Activated T-helper 1 cell treated with anti-CD3 and anti-CD28 coated beads, Interleukin-2, amount 50 U/mL, for 16 hours (primary cell): ENCODE measurements at places on chromosomes 12 and 14.

DNA sequence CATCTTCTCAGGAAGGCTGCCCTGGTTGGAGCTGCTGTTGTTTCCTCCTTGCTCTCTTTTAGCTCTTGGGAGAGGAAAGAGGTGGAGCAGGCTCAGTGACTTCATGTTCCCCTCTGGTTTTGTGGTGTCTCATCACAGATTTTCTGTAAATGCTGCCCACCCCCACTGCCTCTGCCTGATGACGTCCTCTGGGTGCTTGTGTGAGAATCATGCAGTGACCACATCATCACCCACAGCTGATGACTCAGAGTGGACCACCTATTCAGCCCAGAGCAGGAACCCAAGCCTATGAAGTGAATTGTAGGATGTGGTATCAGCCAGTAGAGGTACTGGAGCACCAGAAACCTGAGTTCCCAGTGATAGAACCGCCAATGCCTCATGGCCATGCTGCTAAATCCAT, at the start of gene GZMB:
GZMB (minus strand) TSS at position 33 of the 400 bp plus-strand sequence; CDS start at position 3, 30 bp downstream.
- DNase-seq: no peak

DNA sequence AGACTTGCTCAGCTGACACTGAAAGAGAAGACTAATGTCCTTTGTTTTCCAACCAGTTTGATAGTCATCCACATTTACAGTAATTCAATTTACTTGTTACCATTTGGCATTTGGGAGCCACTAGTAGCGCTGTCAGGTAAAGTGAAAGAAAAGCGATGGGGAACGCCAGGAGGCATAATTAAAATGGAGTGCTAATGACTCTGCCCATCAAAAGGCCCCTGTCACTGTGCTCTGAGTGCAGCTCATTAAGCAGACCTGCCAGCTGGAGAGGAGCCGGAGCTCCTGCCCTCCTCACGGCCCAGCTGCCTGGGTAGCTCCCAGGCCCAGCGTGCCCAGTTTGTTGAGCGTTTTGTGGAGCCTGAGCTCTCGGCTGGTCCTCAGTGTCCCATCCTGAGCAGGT, 463.6 kb upstream of the CCDC196 start:
- no peak for DNase-seq

- DNase-seq: no peak
These were observed 130.8 kb upstream of the EGLN3 start for GRCh38 chr14:34081576-34082136.

- DNase-seq: no peak
These were observed 15.7 kb upstream of the SLC10A1 start for GRCh38 chr14:69812711-69813110.

- no peak for DNase-seq
These were observed 173.0 kb downstream of the KIF26A start for GRCh38 chr14:104311358-104311757.

- no peak for DNase-seq
These were observed 423.5 kb upstream of the SOX5 start for GRCh38 chr12:24373004-24373403.

DNA sequence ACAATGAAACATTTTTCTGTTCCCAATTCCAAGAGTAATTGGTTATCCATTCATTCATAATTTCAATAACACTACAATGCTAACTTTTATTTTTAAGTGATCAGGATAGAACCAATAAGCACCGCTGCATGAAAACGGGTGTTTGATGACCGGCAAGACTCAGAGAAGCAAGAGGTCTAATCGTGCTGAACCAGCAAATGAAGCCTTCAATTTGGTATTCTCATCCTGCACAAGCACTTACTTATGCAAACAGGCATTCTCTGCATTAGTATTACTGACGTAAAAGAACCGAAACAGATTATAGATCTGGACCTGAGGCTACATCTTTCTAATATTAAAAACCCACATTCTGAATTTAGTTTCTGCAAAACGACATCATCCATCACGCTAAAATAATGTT, 67.7 kb downstream of the RBM19 start:
- no peak for DNase-seq

GRCh38 chr12:27805238-27805637, 25.2 kb upstream of the MANSC4 start:
- no peak for DNase-seq

DNA sequence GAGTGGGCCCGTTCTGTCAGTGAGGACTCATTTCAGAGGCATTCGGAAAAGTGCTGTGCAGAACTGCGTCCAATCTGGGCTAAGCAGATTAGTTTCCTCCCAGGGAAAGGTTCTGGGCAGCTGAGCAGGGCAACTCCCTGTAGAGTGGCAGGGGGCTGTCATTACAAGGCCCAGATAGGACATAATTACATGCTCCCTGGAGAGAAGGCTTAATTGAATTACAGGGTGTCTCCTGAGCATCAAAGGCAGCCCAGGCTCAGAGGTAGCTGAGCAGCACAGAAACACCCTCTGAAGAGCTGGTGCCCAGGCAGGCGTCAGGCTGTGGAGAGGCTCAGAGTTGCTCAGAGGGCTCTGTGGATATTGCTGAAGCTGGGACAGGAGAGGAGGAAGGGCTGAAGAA, 36.0 kb downstream of the SLC8A3 start:
- DNase-seq: no peak

GRCh38 chr12:114306646-114307045, 99.3 kb downstream of the TBX5 start:
- DNase-seq: no peak

DNA sequence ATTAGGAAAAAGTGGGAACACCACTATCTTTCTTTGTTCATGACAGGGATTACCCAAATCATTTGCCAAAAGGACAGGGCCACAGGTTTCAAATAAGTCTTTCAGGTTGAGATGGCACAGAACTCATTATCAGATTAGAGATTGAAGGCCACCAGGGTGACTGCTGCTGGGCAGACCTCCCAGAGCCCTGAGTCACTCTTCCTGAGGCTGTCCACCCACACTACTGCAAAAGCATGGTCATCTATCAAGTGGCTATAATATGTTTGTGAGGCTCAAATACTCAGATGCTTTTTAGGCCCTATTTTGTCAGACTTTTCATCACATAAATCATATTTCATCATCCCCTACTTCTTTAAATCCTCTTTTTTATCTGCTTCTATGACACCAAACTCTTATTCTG, 155.3 kb upstream of the CCDC196 start:
- no peak for DNase-seq

- DNase-seq: no peak
These were observed at the start of gene GLI1 for GRCh38 chr12:57459750-57460467. Gene GLI1 (plus strand): TSS chr12:57459785. CDS start chr12:57463692, 3,907 bp downstream.

GRCh38 chr14:32470161-32470715, 141.1 kb downstream of the AKAP6 start:
- no peak for DNase-seq

GRCh38 chr12:107320033-107320928, 226.9 kb upstream of the CRY1 start:
- DNase-seq: peak; percentile 69

- DNase-seq: no peak
These were observed 2.2 kb upstream of the PTGDR start for GRCh38 chr14:52265253-52265652.

- no peak for DNase-seq
These were observed 579.1 kb downstream of the PRKD1 start for GRCh38 chr14:29348504-29348903.

DNA sequence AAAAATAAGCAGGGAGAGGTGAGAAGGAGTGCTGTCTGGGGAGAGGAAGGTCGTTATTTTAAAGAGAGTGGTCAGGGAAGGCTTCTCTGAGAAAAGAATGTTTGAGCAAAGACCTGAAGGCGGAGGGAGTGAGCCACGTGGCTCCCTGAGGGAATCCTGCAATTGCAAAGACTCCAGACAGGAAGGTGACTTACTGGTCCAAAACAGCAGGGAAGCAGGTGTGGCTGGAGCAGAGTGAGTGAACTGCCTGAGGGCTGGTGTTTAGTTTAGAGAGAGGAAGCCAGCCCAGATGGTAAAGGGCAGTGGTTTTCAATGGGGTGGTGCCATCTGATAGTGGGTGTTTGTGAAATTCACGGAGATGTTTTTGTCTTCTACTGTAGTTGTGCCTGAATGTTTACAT, 58.8 kb upstream of the LTA4H start:
- DNase-seq: no peak

DNA sequence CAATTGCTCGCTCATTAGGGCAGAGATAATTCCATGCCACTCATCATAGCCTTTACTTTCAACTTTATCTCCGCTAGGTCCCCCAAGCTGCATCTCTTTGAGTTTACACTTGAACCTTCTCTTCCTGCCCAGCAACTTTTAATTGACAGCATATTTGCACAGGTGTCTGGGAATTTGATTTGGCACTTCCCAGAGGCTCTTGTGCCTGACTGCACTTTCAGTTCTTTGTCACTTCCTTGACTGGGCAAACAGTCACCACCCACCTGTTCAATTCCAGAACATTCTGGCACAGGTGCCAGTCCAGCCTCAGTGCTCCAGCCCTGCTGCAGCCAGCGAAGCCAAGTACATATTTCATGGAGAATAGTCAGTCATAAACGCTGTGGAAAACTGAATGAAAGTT, 110.1 kb upstream of the LRIG3 start:
- no peak for DNase-seq

DNA sequence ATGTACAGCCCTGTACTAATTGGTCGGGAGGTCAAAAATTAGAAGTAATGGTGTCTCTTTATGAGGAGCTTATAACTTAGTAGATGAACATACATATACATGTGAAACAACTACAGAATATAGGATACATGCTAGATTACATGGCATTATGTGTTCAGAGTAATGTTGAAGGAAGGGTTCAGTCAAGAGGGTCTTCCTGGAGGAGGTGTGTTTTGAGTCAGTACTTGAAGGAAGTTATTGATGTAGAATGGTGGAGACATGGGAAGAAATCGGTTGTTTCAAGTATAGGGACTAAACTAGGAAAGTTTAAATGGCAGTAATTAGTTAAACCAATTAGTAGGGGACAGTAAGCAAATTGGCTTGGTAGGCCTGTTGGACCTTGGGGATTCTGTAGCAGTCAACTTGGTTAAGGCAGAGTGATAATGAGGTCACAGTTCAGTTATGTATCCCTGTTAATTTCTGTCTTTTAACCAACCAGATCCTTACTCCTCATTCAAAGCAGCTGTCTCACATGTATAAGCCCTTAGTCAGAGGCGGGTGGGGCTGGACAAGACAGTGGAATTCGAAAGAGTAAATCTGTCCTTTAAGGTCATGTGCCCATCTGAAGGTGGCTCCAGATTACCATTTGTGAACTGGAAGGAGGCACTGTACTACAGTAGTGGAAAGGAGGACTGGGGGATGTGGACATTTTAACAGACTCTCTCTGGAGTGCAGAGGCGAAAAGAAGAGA, 3.5 kb upstream of the ANKRD52 start:
- DNase-seq: no peak

DNA sequence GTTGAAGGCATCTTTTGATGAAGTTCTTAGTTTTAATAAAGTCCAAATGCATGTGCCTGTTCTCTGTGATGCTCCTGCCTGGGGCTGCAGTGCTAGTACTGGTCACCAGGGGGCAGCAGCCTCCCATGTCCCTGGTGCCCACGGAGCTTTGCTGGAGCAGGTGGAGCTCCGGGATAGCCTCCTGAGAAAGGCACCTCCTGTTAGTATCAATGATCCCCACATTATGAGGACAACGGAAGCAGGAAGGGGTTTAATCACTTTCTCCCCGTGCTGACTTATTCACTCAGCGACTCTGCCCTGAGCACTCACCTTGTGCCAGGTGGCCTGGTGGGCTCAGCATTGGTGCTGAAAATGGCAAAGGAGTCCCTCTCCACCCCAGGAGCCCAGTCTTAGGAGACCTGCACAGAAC, 123.0 kb upstream of the PZP start:
- peak; percentile 41 for DNase-seq

- peak; percentile 21 for DNase-seq
These were observed 202.8 kb downstream of the TTC8 start for GRCh38 chr14:89027097-89027740.

DNA sequence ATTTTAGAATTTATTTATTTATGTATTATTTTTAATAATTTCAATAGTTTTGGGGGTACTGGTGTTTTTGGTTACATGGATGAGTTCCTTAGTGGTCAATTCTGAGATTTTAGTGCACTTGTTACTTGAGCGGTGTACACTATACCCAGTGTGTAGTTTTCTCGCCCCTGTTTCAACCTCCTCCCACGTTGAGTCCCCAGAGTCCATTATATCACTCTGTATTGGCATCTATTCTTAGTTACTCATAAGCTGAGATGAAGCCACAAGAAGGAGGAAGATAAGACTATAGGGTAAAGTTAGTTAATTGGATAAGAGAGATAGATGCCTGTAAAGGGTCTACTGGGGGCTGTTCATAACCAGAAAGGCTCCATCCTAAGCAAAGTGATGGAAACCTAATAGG, 4.0 kb downstream of the C1S start:
- DNase-seq: no peak

DNA sequence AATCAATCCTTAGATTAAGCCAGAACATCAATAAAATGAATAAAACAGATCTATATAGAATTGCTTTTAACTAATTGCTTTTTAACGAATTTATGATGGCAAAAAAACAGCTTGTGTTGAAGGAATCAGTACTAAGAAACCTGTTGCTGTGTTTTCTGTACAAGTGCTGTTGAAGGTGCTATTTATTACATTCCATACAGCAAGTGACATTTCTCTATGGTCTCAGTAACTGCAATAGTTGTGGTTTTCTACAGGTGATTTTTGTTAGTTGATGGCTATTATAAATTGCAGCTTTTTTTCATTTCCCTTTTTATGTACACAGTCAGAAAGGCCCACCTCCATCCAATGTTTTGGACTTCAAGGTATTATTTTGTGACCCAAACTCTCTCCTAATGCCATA, 56.6 kb downstream of the SLC2A13 start:
- no peak for DNase-seq

DNA sequence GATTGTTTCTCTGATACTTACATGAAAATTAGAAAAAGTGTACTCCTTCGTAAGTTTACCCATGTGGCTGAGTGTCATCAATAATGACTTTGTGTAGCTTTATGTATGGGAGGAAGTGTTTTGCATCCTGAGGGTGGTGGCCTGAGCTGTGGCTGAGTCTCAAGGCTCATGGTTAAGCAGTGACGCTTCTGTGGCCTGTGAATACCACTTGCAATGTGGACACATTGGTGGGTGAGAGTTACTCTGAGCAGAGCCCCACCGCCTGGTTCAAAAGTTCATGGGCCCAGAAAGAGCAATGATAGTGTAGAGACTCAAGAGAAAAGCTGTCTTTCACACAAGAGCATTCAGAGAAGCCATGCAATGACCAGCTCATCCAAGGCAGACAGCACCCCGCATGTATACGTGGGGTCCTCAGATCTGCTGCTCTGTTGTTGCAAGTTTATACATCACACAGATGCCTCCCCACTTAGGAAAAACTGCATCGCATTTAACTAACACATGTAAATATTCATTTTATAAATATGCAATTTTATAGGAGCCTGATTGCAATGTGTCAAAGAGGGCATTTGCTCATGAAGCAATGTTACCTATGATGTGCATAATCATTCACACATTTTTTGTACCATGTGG, 55.1 kb upstream of the FRMD6 start:
- no peak for DNase-seq

DNA sequence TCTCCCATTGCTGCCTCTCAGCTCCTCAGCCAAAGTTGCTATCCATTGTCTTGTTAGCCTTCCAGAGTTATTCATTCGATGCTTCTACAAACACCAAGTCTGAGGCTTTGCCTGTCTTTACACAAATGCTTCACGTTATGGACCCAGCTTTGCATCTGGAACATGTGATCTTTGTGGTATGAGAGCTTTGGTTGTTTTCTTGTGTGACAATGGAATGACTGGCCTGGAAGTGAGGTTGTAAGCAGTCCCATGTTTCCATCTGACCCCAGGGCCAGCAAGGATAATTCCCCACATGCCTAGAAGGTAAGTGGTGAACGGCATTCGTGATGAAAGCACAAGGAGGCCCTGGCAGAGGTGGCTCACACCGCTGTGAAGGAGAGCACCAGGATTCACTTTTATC, 866.7 kb upstream of the TMEM132C start:
- no peak for DNase-seq

- no peak for DNase-seq
These were observed 852 bp downstream of the COX16 start for GRCh38 chr14:70358631-70359030.
